ENCODE measurements at places on chromosomes 4 and X.

GRCh38 chr4:140826701-140827027 lies 70.5 kb upstream of the TBC1D9 start:
- DNase-seq = no peak

DNA sequence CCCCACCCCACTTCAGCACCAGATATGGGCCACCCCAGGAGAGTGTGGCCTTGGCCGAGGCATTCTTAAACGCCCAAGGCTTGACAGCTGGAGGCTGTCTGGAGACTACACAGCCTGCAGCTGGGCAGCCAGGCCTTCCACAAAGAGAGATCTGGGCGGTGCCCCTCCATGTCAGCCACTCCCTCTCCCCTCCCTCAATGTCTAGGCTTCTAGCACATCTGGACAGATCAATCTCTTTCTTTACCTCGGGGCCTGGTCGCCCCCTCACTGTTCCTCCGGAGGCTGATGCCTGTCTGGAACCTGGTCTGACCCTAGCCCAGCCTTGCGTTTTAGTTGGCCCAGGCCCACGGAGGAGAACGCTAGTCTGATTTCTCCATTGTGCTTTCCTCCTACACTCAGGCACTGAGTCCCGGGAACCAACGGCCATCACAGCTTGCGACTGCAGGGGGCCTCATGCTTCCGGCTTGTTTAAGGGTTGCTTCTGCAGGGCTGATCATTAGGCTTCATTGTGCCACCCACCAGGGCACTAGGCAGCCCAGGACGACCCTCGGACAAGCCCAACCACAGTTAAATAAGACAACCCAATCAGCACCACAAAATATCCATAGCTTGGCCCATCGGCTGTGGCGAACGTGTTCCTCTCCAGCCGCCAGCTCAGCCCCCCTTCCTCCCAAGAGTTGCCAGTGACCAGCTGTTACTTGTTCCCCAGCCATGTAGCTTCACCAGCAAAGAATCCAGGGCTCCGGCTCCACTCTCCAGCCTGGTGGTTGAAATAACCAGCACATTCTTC lies 200.6 kb downstream of the BCOR start:
- no peak for DNase-seq

DNA sequence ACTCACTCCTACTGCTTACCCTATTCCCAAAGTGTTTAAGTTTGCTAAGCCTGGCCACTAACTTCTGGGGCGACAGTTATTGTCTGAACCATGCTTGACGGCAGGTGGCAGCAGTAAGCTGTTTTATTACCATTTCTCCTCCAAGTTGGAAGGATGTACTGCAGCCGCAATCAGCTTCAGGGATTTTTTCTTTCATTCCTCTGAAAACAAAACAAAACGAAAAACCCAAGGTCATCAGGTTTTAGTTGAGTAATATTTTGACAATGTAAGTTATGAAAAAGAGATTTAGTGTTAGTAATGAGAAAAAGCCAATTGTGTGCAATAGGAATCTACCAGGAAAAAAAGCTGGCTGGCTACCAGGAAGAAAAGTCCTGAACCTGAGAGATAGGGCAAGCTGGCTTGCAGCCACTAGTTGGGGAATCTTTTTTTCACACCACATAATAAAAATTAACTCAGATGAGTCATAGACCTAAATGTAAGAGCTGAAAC lies 13.2 kb upstream of the RAB9B start:
- peak; percentile 26 for DNase-seq

DNA sequence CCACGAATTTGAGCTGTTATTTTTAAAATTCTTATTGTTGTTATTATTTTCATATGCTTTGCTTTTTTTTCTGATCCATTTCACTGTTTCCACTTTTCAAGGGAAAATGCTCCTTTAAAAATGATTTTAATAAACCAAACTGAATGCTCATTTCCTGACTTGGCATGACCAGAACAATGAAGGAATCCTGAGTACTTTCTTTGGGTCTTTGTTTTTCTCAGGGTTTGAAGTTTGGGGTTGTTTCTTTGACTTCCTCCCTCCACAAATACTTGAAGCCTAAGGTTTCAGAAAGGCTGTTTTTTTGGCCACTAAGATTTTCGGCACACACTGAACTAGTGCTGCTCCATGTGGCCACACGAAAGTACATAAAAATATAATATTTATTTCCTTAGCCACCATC lies 171.0 kb downstream of the NR3C2 start:
- DNase-seq = no peak

DNA sequence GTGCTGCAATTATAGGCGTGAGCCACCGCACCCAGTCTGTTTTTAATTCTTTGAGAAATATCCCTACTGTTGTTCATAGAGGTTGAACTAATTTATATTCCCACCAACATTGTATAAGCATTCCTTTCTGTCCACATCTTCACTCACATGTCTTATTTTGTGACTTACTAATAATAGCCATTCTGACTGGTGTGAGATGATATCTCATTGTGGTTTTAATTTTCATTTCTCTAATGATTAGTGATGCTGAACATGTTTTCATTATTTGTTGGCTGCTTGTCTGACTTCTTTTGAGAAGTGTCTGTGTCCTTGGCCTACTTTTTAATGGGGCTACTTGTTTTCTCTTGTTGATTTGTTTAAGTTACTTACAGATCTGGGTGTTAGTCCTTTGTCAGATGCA lies 310.9 kb upstream of the MAOA start:
- DNase-seq = no peak

DNA sequence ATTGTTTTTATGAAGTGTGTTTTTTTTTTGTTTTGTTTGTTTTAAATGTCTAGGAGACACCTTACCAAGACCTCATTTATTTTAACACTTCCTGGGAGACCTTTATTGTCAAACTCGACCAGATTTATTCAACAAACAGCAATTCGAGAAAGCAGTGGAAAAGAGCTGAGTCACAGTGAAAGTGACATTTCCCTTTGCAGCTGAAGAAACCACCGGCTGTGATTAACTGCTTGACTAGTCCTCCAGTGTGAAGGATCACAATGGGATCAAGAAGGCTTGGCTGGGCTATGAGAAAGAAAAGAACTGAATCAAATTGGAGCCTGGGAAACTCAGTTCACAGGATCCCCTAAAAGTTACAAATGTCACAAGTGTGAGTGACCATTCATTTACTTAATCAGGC lies 11.9 kb upstream of the ADH7 start:
- no peak for DNase-seq

- no peak for DNase-seq
Measured at GRCh38 chr4:129117705-129118104, 21.8 kb downstream of the C4orf33 start.

DNA sequence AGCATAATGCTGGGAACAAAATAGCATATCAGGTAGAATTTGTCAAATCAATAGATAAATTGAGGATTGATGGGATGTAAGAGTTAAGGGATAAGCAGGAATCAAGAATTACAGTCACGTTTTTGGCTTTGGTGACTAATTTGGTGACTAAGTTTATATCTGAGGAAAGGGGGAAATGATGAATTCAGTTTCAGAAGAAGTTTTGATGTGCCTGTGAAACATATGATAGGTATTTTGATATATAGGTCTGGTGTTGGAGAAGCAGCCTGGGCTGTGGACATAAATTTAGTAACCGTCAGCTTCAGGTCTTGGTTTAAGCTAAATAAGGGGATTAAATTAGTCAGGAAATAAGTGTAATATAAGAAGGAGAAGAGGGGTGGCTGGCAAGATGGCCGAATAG lies 79.0 kb upstream of the EDA2R start:
- no peak for DNase-seq

GRCh38 chr4:27293831-27294230 lies 433.2 kb downstream of the STIM2 start:
- DNase-seq = no peak

- DNase-seq = no peak
Measured at GRCh38 chr4:139734201-139734874, 68.7 kb downstream of the MGST2 start.

DNA sequence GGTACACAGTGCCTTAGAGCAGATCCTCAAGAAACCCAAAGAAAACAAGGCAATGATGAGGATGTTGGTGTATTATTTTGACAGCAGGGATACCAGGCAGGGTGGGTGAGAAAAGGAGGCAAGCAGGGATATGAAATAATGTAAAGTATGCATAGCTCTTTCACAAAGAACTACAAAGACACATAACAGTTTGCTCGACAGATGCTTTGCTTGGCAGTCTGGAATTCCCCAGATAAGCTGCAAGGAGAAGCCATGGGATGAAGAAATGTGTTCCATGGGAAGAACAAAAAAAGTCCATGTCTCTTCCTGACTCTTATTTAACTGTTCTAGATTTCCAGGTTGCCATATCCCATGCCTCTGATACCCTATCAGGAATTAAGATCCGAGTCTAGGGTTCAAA lies 75.4 kb downstream of the FAM13A start:
- no peak for DNase-seq

GRCh38 chr4:151415978-151416377 lies 7.0 kb downstream of the FHIP1A start:
- no peak for DNase-seq

- DNase-seq = no peak
Measured at GRCh38 chr4:6561173-6561516, 13.8 kb upstream of the MAN2B2 start.

GRCh38 chrX:13658602-13659001 lies 5.7 kb downstream of the TCEANC start:
- peak; percentile 69 for DNase-seq

DNA sequence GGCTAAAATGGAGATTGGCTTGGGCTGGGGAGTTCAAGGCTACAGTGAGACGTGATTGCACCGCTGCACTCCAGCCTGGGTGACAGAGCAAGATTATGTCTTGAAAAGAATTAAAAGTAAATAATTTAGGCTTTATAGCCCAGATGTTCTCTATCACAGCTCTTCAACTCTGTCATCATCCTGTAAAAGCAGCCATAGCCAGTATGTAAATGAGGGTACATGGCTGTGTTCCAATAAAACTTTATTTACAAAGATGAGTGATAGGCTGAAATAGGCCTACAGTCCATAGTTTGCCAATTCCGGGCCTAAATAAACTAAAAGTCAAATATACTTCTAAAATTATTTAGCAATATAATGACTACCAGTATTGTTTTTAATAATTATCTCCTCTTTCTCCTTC lies 9.2 kb downstream of the RRH start:
- DNase-seq = no peak

- no peak for DNase-seq
Measured at GRCh38 chr4:123018396-123018775, 96.0 kb upstream of the NUDT6 start.

- no peak for DNase-seq
Measured at GRCh38 chr4:15318621-15319348, 109.0 kb upstream of the C1QTNF7 start.

- DNase-seq = no peak
Measured at GRCh38 chr4:2071252-2071911, 12.3 kb downstream of the NAT8L start.

DNA sequence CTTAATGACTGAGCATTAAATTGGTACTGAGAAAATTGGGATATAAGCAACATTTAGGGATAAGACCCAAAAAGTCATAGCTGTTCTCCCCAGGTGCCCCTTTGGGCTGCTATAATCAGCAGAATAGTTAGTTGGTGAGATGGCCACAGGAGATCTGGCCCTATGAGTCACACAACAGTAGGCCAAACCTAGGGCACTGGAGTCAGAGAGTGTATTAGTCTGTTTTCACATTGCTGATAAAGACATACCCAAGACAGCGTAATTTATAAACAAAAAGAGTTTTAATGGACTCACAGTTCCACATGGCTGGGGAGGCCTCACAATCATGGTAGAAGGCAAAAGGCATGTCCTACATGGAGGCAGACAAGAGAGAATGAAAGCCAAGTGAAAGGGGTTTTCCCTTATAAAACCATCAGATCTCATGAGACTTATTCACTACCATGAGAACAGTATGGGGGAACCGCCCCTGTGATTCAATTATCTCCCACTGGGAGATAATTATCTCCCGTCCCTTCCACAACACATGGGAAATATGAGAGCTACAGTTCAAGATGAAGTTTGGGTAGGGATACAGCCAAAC lies 338.3 kb upstream of the NR3C2 start:
- DNase-seq = no peak

DNA sequence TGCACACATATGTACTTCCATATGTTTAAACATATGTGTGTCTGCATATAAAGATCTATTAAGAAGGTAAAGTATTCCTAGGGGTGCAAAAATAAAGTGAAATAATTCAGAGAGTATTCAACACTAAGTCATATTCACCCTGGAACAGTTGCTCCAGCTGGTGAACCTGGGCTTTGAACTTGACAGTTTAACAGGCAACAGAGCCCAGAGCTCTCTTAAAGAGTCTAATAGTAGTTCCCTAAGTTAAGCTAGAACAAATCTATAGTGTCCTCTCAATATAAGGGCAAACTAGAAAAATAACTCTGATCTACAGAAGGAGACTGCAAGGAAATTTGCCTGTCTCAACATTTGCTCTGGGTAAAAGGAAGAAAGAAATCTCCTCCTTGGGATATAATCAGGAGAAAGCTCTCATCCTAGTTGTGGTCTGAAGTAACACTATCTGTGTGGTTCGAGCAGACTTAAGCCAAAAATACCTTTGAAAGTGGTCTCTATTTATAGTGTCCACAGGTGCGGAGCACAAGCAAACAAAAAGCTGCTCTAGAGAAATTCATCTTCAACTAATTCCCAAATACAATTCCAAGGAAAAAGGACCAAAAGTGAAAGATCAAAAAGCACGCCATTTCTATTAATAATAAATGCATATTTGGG lies 29.9 kb downstream of the VEGFC start:
- DNase-seq = no peak

- no peak for DNase-seq
Measured at GRCh38 chrX:44568196-44568595, 25.5 kb upstream of the FUNDC1 start.

- no peak for DNase-seq
Measured at GRCh38 chr4:145308598-145308997, 128.2 kb upstream of the OTUD4 start.

GRCh38 chr4:100258675-100259074 lies 68.4 kb upstream of the DDIT4L start:
- no peak for DNase-seq

DNA sequence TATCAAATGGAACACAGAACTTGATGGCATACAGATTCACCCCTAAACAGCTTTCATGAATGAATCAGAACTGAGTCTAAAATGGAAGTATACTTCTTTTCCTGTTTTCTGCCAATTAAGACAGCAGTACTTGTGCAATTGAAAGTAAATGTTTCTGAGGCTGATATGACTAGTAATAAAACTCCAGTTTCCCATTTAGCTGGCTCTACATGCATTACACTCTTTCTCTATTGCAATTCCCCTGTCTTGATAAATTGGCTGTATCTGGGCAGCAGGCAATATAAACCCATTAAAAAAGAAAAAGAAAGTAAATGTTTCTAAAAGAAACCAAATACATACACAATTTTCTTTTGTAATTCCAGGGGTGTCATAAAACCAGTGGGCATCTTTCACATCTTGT lies 4.6 kb downstream of the NOA1 start:
- peak; percentile 7 for DNase-seq

DNA sequence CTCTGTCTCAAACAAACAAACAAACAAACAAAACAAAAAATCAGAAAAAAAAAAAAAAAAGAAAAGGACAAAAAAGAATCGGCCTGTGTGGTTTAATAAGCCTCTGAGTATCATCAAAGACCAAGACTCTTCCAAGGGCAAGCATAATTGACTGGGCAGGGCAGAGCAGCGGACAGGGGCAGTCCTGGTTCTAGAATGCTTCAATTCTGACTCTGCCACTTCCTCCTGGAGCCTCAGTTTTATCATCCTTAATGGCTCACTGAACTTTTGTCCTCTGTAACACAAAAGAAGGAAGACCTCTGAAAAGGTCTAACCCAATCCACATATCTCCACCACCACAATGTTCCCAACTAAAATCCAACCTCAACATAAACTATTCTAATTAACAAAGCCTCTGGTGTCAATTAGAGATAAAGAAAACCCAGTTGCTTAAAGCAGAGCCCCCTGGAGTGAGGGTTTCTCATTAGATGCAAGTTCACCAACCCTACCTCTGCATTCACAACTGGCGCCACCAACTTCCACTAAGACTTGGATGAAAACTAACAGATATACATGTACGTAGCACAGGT lies 51.7 kb downstream of the TBC1D9 start:
- no peak for DNase-seq

Data from CD4-positive, CD25-positive, alpha-beta regulatory T cell (primary cell).